ENCODE measurements at places on chromosomes 16 and 17.

GRCh38 chr16:89026121-89026612 is 49.2 kb upstream of the CBFA2T3 start:
- peak; percentile 40 for DNase-seq

DNA sequence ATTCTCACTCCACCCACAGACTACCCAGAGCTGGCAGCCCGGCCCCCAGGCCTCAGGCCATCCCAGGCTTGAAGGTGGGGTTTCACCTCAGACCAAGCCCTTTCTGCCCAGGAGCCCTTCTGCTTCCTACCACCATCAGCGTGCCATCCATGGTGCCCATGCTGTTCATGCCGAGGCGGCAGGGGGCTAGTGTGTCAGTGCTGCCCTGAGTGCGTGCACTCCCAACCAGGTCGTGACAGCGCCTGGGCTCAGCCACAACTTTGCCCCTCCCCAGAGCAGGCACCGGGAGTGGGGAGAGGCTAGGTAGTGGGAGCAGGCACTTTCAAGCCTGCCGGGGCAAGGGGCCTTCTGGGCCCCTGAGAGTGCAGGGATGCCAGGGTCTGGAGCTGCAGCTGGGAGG is 8.5 kb downstream of the B3GNT9 start:
- no peak for DNase-seq

DNA sequence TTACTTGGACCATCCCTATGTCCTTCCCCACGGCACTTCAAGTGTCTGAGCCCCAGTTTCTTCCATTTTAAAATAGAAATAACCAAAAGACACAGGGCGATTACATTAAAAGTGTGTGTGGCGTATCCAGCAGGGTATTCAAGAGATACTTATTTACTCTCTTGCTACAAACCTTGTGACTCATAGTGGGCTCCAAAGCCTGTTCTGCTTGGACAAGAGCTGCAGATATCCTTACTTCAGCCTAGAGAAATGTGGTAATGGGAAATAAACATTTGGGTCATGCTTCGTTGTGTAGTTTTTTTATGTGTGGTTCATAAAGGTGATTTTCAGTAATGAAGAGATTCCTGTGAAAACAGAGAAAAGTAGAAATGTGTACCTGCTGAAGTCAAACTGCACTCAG is 288.9 kb upstream of the CDH11 start:
- DNase-seq = peak; percentile 20

GRCh38 chr16:72609066-72609465 is 437.1 kb upstream of the PMFBP1 start:
- DNase-seq = no peak

- no peak for DNase-seq
These were observed 170.8 kb downstream of the BANP start for GRCh38 chr16:88121886-88122580.

GRCh38 chr17:15081008-15081407 is 184.1 kb downstream of the PMP22 start:
- no peak for DNase-seq

- DNase-seq = peak; percentile 37
These were observed 6.6 kb downstream of the NHERF2 start for GRCh38 chr16:2033057-2033908.

- no peak for DNase-seq
These were observed 3.8 kb downstream of the ARL4D start for GRCh38 chr17:43402567-43402966.

DNA sequence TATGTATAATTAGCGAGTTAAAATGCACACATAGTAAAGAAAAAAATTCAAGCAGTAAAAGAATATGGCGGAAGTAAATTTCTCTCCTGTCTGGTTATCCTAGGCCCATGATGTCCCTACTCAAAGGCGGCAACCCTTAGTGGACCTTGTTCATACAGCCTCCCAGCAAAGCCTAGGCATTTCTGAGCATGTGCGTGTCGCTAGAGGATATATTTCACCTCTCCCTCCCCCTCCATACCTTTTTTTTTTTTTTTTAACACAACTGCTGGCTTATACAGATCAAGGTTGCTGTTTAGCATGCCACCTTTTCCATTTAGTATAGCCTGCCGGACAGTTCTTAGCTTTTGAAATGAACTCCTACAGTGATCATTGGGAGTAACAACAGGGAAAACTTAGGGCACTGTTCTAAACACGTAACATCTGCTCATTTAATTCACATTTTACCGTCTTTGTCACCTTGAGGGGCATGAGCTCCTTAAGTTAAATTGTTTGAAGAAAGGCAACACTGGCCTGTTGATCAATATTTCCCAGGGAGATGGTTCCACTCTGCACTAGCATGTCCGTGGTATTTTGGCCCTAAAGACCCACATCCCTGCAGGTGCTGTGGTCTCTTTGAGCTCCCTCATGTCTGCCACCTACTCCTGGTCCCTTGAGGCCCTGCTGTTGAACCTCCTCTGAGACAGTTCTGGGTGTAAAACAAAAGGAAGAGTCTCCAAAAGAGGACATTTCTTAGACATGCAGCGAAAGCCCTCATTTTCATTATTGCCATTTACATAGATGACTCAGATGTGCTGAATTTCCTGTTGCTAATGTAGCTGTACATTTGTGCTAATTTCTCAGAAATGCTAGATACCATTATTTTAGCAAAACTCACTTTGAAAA is 4.1 kb upstream of the TNFRSF13B start:
- no peak for DNase-seq

Data from mammary epithelial cell (primary cell).